ENCODE measurements at places on chromosomes 5 and 9. TPM values are rescaled to one million over a fixed set of nuclear protein-coding genes. Genes with fewer than 3 reads are reported as not detected.

Gene KCNIP1
- not detected for polyA plus RNA-seq

Gene ANKRD55
- 1.5 TPM for polyA plus RNA-seq

Gene SRD5A1
- polyA plus RNA-seq: 14.9 TPM

Gene OR1L4
- not detected for polyA plus RNA-seq

Gene SLC6A19
- polyA plus RNA-seq: not detected

Gene FBP2
- polyA plus RNA-seq: not detected

Gene EIF4E1B
- not detected for polyA plus RNA-seq

Gene NR2F1
- polyA plus RNA-seq: not detected

Gene CLK4
- 31.1 TPM for polyA plus RNA-seq

Gene NUTM2F
- not detected for polyA plus RNA-seq

Gene CARTPT
- not detected for polyA plus RNA-seq

Gene TMEM171
- polyA plus RNA-seq: not detected

Gene GMCL2
- not detected for polyA plus RNA-seq

Gene KCTD16
- polyA plus RNA-seq: not detected

Gene WHRN
- 0.89 TPM for polyA plus RNA-seq

Gene GPR151
- not detected for polyA plus RNA-seq
